Fibroblast of lung (primary cell): ENCODE measurements at places on chromosomes 2 and 18. TPM values are rescaled to one million over a fixed set of nuclear protein-coding genes. Genes with fewer than 3 reads are reported as not detected.
A peak's percentile ranks its signal among the peaks of the same experiment; 100 is the strongest.

DNA sequence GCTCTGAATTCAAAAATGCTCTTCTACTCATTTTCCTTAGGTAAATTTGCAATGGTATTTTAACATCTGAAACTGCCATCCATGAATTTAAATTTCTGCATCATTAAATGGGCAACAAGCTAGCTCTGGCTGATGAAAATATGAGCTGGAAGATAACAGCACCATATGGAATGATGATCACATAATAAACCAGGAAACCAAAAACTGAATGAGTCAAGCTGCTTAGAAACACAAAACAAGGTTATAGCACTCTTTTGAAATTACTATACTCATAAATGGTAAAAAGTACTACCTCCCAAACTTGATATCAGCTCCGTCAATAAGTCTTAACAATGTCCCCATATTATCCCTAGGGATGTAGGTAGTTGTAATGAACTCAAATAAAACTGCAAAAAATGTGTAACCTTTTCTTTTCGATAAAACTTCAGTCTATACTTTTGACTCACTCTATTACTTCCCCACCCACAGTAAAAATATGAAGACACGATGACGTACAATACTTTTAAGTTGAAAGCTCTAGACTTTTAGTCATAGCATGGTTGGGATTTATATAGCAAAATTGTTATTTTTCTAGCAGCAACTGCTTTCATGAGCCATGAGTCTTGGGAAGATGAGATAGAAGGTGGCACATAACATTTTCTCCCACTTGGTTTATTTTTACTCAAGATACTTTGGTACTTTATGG, 396.7 kb downstream of the CDH2 start:
- peak; percentile 34 for DNase-seq

- DNase-seq = no peak
Measured at GRCh38 chr2:176733698-176734430, 464.6 kb downstream of the MTX2 start.

GRCh38 chr2:189348369-189348768, 92.9 kb upstream of the WDR75 start:
- no peak for DNase-seq

The MC4R gene
- total RNA-seq = not detected in 2 replicates

DNA sequence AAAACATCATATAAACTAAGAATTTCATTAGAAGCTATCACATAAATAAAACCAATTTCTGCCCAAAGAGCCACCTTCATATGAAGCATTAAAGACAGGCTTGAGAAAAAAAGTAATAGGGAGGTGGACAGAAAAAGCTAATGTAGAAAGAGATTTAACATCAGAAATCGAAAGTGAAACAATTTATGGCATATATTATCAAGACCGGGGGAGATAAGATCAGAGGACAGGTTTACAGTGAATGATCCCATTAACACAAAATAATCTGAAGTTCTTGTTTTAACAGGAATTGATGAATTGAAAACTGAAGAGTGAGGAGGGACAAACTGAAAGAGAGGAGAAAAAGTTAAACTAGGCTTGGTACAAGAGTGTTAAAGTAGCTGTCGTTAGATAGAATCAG, 786.3 kb upstream of the FSHR start:
- no peak for DNase-seq

- peak; percentile 69 for DNase-seq
Measured at GRCh38 chr18:55018602-55019001, 59.3 kb upstream of the CCDC68 start.

The HMSD gene
- total RNA-seq = 0.83 TPM in 1 of 2 replicates, not detected in the other

The FBXO36 gene
- total RNA-seq = 3.5 and 3.9 TPM in 2 replicates

GRCh38 chr2:130762031-130762909, 6.9 kb downstream of the AMER3 start:
- DNase-seq = no peak

The MAPK4 gene
- under 0.01 TPM in 1 of 2 replicates, not detected in the other for total RNA-seq

- peak; percentile 82 for DNase-seq
Measured at GRCh38 chr2:40244675-40245074, 207.2 kb downstream of the SLC8A1 start.

DNA sequence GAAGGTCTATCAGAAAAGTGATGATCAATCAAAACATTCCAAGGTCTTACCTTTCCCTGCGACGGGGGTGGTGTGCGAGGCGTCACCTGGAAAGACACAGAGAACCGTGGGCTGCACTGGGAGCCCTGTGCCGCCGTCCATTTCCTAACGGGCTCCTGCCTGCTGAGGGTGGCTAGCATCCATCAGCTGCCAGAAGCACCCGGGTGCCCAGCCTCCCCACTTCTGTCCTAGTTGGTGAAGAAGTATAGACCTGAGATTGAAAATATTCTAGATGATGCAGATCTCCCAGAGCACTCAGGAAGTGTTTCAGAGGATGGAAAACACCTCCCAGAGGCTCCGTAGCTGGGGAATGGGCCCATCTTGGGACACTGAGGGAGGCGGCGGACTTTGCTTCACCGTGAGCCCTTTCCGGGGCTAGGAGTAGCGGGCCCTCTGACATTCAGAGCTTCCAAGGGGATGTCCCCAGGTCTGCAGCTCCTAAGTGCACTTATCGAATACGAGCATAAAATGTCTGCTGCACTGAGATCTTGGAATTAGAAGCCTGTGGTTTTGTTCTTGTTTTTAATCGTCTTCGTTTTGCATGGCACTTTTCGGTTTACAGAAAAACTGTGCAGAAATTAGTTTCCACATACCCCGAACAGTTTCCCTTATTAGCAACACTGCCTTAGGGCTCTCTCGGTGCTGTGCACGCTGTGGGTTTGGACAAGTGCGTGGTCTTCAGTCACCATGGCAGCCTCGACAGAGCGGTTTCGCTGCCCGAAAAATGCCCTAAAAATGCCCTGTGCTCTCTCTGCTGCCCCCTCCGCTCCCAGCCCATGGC, 143.5 kb downstream of the MBP start:
- DNase-seq = no peak

- DNase-seq = no peak
Measured at GRCh38 chr18:46341986-46342525, 237.9 kb downstream of the HAUS1 start.

GRCh38 chr2:65320042-65320725, 92.6 kb downstream of the ACTR2 start:
- DNase-seq = peak; percentile 88

The TEKT4 gene
- total RNA-seq = not detected in 2 replicates

The CD8B gene
- total RNA-seq = not detected in 2 replicates

- DNase-seq = peak; percentile 38
Measured at GRCh38 chr2:56130463-56131070, 53.2 kb upstream of the CCDC85A start.

DNA sequence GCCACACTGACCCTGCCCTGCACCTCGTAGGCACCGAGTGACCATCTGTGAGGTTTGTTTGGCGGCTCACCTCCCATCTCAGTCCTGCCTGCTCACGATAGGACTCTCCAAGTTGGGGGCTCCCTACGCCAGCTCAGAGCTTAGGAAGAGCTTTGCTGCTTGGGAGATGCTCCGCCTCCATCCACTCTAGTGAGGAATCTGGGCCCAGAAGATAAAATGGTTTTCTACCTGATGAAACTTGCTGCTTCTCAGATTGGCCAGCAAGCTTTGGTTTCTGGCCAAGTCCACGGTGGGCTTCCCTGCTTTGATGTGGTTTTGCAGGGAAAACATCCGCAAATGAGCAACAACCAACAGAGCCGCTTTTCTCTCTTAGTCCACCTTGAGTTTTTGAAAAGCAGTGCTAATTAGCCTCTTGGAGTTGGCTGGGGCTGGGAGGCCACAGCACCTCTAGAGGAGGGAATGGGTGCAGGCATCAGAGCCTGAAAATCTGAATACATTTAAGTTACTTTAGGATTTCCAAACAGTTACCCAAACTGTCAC, 42.2 kb downstream of the THNSL2 start:
- DNase-seq = no peak

DNA sequence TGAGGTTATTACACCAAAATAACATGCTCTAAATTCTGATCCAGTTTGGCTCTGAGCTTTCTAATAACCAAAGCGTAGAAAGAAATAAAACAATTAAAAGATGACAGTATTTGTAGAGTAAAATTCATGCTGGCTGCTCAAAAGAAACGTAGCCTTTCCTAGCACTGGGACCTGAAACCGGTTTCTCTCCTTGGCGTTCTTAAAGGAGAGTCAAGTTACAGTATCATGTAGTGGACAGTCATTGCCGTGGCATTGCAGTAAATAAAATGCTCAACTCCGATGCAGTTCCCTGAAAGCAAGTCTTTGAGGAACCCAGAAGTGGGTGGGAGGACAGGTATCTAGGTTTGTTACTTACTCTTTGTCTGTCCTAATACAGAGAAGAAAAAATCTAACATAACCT, 52.7 kb upstream of the ITM2C start:
- no peak for DNase-seq

The COBLL1 gene
- total RNA-seq = 5.1 and 10.1 TPM in 2 replicates
